ENCODE measurements at places on chromosomes 7 and 10.

GRCh38 chr7:144853542-144853941 is 17.7 kb upstream of the TPK1 start:
- no peak for DNase-seq

DNA sequence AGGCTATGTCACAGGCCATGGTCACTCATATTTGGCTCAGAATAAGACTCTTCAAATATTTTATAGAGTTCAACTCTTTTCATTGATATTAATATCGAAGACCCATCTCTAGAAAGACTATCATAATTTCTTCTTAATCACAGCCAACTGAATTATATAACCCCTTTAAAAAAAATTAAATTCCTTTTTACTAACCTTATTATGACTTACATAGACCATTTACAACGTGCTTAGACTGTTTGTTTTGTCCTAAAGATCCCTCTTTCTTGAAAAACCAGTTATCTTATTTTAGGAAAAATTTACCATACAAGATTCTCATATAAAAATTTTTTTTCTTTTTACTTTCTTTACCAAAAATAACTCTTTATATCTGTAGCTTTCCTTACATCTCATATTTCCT is 10.2 kb upstream of the TMEM254 start:
- DNase-seq = no peak

DNA sequence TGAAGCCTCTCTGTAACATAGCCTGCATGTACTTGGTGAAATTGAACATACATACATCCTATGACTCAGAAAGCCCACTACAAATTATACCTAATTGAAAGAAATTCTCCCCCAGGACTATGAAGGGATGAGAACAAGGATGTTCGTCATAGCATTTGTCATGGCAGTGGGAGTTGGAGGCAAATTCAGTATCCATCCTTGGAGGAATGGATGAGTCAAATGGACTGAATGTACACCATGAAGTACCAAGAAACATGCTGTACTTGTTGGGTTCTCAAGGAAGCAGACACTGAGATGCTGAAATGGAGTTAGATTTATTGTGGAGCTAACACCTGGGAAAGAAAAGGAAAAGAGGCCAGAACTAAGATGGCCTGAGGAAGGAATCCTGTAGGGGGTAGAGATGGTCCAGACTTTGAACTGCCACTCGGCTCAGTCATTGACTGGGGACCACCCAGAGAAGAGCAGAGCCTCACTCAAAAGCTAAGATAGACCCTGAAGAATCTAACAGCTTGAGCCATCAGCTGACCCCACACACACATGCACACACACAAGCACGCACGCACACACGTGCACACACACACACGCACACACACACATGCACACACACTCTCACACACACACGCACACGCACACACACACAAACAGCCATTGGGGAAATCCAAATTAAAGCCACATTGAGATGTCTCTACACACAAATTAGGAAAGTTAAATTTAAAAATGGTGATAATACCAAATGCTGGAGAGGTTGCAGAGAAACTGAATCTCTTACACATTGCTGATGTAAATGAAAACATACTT is 22.3 kb downstream of the AOC1 start:
- no peak for DNase-seq

DNA sequence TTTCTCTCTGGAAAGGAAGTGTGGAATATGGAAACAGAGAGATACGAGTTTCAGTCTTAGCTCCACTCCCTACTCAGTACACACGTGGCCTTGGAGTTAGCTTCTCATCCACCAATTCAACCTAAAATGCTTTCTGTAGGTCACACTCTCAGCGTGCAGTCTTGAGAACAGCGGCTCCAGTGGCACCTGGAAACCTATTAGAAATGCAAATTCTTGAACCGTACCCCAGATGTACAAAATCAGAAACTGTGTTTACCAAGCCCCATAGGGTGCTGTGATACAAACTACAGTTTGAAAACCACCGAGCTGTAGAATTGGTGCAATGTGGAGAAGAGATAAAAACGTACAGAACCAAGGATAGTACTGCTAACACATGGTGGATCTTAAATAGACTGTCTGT is 91.1 kb upstream of the SP4 start:
- DNase-seq = no peak

Data from activated T-cell treated with anti-CD3 and anti-CD28 coated beads for 4 hours (primary cell).